ENCODE measurements at places on chromosomes 7 and 10.

DNA sequence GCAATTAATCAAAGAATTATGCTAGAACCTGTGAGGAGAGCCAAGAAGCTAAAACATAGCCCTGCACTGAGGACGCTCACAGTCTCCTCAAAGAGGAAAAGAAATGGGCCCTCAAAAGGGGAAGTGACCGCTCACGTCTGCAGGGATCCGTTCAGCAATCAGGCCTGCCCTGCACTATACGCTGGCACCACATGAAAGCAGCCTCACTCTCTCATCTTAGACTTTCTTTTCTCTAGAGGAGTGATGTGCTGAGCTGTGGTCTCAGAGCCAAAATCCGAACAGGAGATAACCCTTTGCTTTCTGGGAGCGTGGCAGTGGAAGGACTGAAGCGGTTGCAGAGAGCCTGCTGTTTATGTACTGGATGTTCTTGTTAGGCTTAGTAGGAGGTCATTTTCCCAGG is 6.3 kb upstream of the IL2RA start:
- DNase-seq, result no peak

DNA sequence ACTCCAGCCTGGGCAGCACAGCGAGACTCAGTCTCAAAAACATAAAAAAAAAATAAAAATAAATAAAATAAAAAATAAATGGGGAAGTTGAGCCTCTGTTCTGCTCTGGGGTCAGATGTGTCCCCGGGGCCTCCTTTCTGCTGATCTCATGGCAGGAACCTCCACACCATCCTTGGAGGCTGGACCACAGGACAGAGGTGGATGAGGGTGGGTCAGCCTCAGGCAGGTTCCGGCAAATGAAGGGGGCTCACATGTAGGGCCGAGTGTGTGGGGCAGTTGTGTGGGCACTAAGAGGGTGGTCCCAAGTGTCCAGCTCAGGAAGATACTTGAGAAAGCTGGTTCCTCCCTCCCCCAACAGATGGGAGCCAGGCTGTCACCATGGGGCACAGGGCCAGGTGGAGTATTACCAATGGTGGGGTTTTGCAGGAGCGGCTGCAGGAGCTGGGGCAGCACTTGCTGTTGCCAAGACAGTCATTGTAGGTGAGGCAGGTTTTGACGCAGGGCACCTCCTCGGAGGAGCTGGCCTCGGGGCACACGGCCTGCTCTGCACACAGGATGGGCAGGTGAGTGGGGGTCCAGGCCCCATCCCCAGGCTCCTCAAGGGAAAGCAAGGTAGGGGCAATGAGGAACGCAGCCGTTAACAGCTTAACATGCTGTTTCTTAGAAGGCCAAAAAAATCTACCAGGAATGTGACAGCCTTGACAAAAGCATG is 13.9 kb upstream of the TBRG4 start:
- no peak for DNase-seq

DNA sequence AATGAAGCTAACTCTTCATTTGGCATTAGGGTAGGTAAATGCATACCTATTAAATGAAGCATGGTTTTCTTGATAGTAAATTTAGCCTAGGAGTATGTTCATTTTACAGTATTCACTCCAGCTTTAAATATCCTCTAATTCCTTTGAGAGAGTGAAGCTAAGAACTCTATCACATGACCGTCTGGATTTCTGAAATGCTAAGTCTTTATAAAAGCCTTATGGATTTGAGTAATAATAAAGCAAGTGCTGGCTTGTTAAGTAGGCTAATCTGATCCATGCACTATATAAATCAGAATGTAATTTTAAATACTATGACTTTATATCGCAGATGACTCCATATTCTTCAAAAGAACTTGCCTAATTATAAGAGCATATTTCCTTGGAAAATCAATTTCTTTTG is 64.8 kb downstream of the REEP3 start:
- DNase-seq, result no peak

- no peak for DNase-seq
These were observed 376.2 kb upstream of the SEMA3C start for GRCh38 chr7:81294897-81295515.
